ENCODE measurements at places on chromosomes 6 and 20.

GRCh38 chr6:90190131-90190530 lies 106.5 kb downstream of the BACH2 start:
- no peak overlapping the region for H3K27ac ChIP-seq
- H3K4me3 ChIP-seq: no peak overlapping the region
- peaks cover 20% of the 10 kb centered on the region for H3K4me1 ChIP-seq
- H3K27me3 ChIP-seq: no peaks in the 10 kb centered on the region
- no peak for DNase-seq

- H3K4me3 ChIP-seq: no peak overlapping the region
- no peaks in the 10 kb centered on the region for H3K36me3 ChIP-seq
- H3K27ac ChIP-seq: no peak overlapping the region
- no peak for DNase-seq
- no peaks in the 10 kb centered on the region for H3K4me1 ChIP-seq
Observed at GRCh38 chr20:57559658-57560553, 1.0 kb upstream of the PCK1 start.

DNA sequence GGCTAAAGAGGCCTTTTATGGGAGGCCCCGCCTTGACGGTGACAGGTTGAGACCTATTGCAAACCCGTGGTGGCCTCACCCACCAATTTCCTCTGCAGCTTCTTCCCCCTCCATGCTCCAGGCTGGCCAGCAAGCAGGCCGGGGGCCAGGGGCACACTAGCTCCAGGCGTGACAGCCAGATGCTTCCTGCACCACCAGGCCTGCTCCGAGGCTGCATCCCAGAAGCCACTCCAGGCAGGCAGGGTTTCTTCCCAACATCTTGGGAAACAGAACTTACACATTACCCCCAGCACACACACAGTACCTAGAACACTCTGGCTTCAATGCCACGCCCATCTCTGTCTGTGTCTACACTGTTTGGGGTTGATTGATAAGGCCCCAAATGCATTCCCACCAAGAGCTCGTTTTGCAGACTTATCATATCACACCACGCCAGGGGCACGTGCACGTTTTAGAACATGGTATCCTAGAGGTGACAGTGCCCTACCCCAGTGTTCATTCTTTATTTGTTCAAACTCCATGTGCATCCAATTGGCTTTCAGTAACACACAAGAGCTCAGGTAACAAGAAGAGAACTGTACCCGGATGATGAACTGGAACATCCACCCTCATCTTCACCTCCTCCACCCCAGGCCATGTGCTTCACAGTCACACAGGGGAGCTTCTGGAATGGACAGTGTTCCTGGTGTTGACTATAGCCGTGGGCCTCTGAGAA lies 221.4 kb upstream of the RREB1 start:
- no peaks in the 10 kb centered on the region for H3K4me1 ChIP-seq
- H3K27me3 ChIP-seq: no peaks in the 10 kb centered on the region
- DNase-seq: no peak

GRCh38 chr20:62009869-62010445 lies 55.7 kb downstream of the TAF4 start:
- H3K36me3 ChIP-seq: peaks cover 38% of the 10 kb centered on the region
- no peaks in the 10 kb centered on the region for H3K27me3 ChIP-seq
- H3K4me3 ChIP-seq: no peak overlapping the region
- H3K4me1 ChIP-seq: no peaks in the 10 kb centered on the region

DNA sequence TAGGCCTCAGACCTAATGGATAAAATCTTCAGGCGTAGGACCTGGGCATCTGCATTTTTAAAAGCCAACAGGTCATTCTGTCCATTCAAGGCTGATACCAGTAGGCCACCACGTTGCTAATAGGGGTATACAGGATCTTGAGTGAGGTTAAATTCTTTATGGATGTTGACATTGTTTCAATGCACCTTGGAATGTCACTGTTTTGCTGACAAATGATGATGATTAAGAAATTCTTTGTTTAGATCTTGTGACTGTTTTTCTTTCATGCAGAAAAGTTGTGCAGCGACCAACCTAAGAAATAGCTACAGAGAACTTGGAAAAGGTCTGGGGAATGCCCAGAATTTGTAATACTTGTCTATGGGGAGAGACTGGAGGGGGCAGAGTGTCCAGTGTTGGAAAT lies 101.1 kb upstream of the CLDN20 start:
- no peaks in the 10 kb centered on the region for H3K27me3 ChIP-seq
- H3K4me1 ChIP-seq: peaks cover 42% of the 10 kb centered on the region
- peak; percentile 87 for DNase-seq

GRCh38 chr20:32490942-32491763 lies 94.0 kb downstream of the NOL4L start:
- H3K36me3 ChIP-seq: no peaks in the 10 kb centered on the region
- H3K27me3 ChIP-seq: no peaks in the 10 kb centered on the region

GRCh38 chr6:54801669-54802068 lies 44.9 kb upstream of the FAM83B start:
- H3K4me1 ChIP-seq: peaks cover 24% of the 10 kb centered on the region
- no peaks in the 10 kb centered on the region for H3K27me3 ChIP-seq
- DNase-seq: no peak
- H3K36me3 ChIP-seq: no peaks in the 10 kb centered on the region
- H3K27ac ChIP-seq: no peak overlapping the region

DNA sequence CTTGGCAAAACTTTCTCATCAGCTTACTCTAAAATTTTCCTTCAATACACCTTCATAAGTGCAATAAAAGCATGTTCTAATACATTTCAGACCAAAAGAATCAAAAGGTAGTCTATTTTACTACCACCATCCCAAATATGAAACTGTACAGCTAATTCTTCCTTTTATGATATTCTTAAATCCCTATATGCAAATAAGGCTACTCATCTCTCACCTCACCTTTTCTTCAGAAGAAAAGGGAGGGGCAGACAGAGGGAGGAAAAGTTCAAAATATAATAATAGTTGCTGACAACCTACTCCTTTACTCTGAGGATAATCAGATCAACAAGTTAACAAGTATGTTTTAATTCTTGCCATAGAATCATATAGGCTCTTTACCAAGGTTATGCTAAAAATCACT lies 7.4 kb downstream of the C6orf120 start:
- no peak overlapping the region for H3K4me3 ChIP-seq
- 0 out of 2 replicates have a peak, but pooled peaks cover under 1% of the 10 kb centered on the region for H3K4me1 ChIP-seq
- no peak for DNase-seq
- no peaks in the 10 kb centered on the region for H3K27me3 ChIP-seq
- peaks cover 58% of the 10 kb centered on the region for H3K36me3 ChIP-seq

- H3K27me3 ChIP-seq: peaks cover 12% of the 10 kb centered on the region
- H3K4me1 ChIP-seq: no peaks in the 10 kb centered on the region
- no peak overlapping the region for H3K27ac ChIP-seq
- DNase-seq: no peak
- no peak overlapping the region for H3K4me3 ChIP-seq
- no peaks in the 10 kb centered on the region for H3K36me3 ChIP-seq
Observed at GRCh38 chr20:39152126-39152525, 190.0 kb downstream of the DHX35 start.

- H3K27me3 ChIP-seq: no peaks in the 10 kb centered on the region
- H3K27ac ChIP-seq: no peak overlapping the region
- no peaks in the 10 kb centered on the region for H3K36me3 ChIP-seq
- no peaks in the 10 kb centered on the region for H3K4me1 ChIP-seq
- DNase-seq: no peak
- no peak overlapping the region for H3K4me3 ChIP-seq
Observed at GRCh38 chr6:160315310-160315709, 32.9 kb upstream of the SLC22A3 start.

GRCh38 chr6:69202768-69203167 lies 567.7 kb downstream of the ADGRB3 start:
- no peak overlapping the region for H3K27ac ChIP-seq
- no peak overlapping the region for H3K4me3 ChIP-seq
- no peaks in the 10 kb centered on the region for H3K27me3 ChIP-seq
- DNase-seq: no peak

- peak; percentile 62 for DNase-seq
- peaks cover 4% of the 10 kb centered on the region for H3K4me1 ChIP-seq
- no peak overlapping the region for H3K4me3 ChIP-seq
- no peaks in the 10 kb centered on the region for H3K27me3 ChIP-seq
- no peak overlapping the region for H3K27ac ChIP-seq
Observed at GRCh38 chr6:104682722-104683643, 176.7 kb downstream of the HACE1 start.

DNA sequence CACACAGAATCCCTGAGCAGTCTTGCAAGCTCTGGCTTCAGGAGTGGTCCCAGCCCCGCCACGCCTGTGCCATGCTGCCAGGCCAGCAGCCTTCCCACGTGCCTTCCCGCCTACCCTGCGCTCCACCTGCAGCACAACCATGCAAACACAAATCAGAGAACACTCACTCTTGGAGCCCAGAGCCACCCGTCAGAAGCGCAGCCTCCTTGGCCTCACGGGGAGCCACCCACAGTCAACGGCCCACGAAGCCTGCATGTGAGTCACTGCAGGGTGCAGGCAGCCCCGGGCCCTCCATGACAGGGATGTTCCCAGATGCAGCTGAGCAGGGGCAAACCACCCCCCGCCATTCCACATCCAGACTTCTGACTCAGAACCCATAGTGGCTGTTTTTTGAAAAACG lies 217.0 kb downstream of the DLL1 start:
- DNase-seq: no peak
- H3K4me1 ChIP-seq: no peaks in the 10 kb centered on the region
- H3K27ac ChIP-seq: no peak overlapping the region
- no peak overlapping the region for H3K4me3 ChIP-seq
- H3K27me3 ChIP-seq: no peaks in the 10 kb centered on the region

GRCh38 chr6:80006541-80006940 lies 2.1 kb downstream of the TTK start:
- peaks cover 57% of the 10 kb centered on the region for H3K36me3 ChIP-seq
- H3K27ac ChIP-seq: no peak overlapping the region
- peaks cover 19% of the 10 kb centered on the region for H3K4me1 ChIP-seq
- no peak overlapping the region for H3K4me3 ChIP-seq
- no peaks in the 10 kb centered on the region for H3K27me3 ChIP-seq

DNA sequence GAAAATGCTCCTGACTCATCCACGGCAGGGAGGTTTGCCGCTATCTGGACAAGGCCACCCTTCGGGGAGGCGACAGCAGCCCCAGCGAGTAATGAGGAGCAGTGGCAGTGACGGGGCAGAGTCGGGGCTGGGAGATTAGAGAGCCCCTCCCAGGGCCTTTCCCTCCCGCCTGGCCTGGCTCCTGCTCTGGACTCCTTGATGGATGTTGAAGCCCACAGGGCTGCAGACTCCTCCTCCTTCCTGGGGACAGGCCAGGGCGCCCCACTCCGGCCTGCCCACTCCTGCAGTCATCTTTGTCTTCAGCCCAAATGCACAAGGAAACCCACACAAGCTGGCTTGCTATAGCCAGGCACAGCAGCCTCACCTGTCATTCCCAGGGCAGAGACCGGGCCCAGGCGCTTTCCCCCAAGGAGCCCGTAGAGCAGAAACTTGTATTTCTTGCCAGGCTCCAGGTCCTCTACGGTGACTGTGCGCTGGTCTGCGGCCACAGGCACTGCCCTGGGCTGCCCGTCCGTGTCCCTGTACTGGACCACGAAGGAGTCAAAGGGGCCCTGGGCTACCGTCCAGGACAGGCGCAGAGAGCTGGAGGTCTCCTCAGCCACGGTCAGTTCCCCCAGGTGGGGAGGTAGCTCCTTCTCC lies 7.7 kb downstream of the CYP21A2 start:
- no peaks in the 10 kb centered on the region for H3K36me3 ChIP-seq
- no peaks in the 10 kb centered on the region for H3K27me3 ChIP-seq
- no peak for DNase-seq
- H3K4me1 ChIP-seq: peaks cover 22% of the 10 kb centered on the region
- H3K27ac ChIP-seq: no peak overlapping the region

GRCh38 chr6:147551976-147552375 lies 43.5 kb downstream of the SAMD5 start:
- H3K27me3 ChIP-seq: no peaks in the 10 kb centered on the region
- H3K36me3 ChIP-seq: peaks cover 3% of the 10 kb centered on the region
- no peak overlapping the region for H3K27ac ChIP-seq
- no peak for DNase-seq
- peaks cover 27% of the 10 kb centered on the region for H3K4me1 ChIP-seq

GRCh38 chr20:38217791-38218565 lies 42.6 kb downstream of the KIAA1755 start:
- peak; percentile 73 for DNase-seq
- no peaks in the 10 kb centered on the region for H3K27me3 ChIP-seq
- H3K27ac ChIP-seq: peak overlapping the region; percentile 82
- H3K36me3 ChIP-seq: no peaks in the 10 kb centered on the region
- H3K4me1 ChIP-seq: peaks cover 20% of the 10 kb centered on the region

GRCh38 chr6:151379933-151380847 lies 11.2 kb downstream of the ZBTB2 start:
- no peak overlapping the region for H3K27ac ChIP-seq
- H3K4me3 ChIP-seq: no peak overlapping the region
- no peaks in the 10 kb centered on the region for H3K27me3 ChIP-seq
- DNase-seq: no peak

GRCh38 chr6:104995989-104996617 lies 39.2 kb downstream of the LIN28B start:
- no peaks in the 10 kb centered on the region for H3K4me1 ChIP-seq
- H3K4me3 ChIP-seq: no peak overlapping the region

GRCh38 chr6:142459271-142459670 lies 157.5 kb downstream of the ADGRG6 start:
- H3K27me3 ChIP-seq: no peaks in the 10 kb centered on the region
- H3K27ac ChIP-seq: no peak overlapping the region
- DNase-seq: no peak
- H3K4me1 ChIP-seq: peaks cover 15% of the 10 kb centered on the region
- no peaks in the 10 kb centered on the region for H3K36me3 ChIP-seq

DNA sequence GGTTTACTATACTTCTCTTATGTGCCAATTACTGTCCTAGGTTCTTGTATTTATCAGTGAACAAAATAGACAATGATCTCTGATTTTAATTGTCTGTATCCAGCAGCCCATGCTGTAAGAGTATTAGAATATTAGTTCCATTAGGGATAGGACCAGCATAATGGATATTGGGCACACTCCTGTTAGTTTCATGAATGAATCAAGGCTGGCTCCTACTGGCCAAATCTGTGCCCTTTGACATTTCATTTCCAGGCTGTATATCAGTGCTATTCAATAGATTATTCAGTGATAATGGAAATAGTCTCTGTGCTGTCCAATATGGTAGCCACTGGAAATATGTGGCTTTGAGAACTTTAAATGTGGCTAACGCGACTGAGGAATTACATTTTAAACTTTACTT lies 1007.9 kb upstream of the FLRT3 start:
- no peak overlapping the region for H3K27ac ChIP-seq
- no peaks in the 10 kb centered on the region for H3K36me3 ChIP-seq
- H3K27me3 ChIP-seq: no peaks in the 10 kb centered on the region
- no peak overlapping the region for H3K4me3 ChIP-seq

DNA sequence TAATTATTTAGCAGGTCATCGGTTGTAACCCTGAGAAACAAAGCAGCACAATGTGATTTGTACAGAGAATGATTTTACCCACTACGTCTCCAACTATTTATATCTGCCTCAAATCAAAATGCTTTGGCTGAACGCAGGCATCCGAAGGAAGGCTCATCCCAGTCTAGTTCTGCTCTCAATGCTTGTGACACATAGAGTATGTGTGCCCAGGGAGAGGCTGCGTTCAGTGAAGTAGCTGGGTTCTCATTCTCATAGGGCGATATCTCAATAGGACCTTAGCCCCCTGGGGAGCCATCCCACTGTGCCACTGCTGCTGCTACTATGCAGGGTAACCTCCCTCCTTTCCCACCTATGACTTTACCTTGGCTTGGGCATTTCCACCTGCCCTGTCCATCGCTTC lies 407 bp downstream of the GABRR2 start:
- 0 out of 2 replicates have a peak, but pooled peaks cover 4% of the 10 kb centered on the region for H3K4me1 ChIP-seq
- H3K36me3 ChIP-seq: no peaks in the 10 kb centered on the region
- H3K4me3 ChIP-seq: no peak overlapping the region
- no peak for DNase-seq
- H3K27ac ChIP-seq: no peak overlapping the region
